ENCODE measurements at places on chromosomes 12 and 14. TPM values are rescaled to one million over a fixed set of nuclear protein-coding genes. Genes with fewer than 3 reads are reported as not detected.

DNA sequence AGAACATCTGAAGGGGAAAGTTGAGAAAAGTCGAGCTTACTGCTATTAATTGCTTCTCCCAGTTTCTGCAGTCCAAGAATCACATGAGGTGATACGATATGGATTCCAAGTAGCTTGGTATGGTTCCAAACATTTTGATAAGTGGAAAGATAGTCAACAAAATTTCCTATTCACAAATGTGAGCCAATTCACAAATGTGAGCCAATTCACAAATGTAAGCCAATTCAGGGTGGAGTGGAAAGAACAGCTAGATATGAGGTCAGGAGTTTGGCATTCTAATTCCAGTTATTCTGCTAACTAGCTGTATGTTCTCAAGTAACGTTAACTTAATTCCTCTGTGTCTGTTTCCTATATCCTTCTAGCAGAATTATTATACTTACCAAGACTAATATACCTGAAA lies 37.6 kb upstream of the DHRS4 start:
- H3K36me3 ChIP-seq, result no peaks in the 10 kb centered on the region
- DNase-seq, result no peak
- H3K27me3 ChIP-seq, result no peaks in the 10 kb centered on the region

DNA sequence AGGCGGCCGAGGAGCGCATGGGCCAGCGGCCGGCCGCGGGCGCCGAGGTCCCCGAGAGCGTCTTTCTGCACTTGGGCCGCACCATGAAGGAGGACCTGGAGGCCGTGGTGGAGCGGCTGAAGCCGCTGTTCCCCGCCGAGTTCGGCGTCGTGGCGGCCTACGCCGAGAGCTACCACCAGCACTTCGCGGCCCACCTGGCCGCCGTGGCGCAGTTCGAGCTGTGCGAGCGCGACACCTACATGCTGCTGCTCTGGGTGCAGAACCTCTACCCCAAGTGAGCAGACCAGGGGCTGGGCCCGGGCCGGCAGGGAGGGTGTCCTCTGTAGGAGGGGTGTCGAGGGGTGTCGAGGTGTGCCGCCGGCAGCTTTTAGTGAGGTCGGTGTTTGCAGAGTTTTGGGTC lies 4.1 kb downstream of the TNFAIP2 start:
- H3K27ac ChIP-seq, result no peak overlapping the region
- H3K27me3 ChIP-seq, result no peaks in the 10 kb centered on the region
- H3K4me3 ChIP-seq, result no peak overlapping the region
- H3K36me3 ChIP-seq, result no peaks in the 10 kb centered on the region

GRCh38 chr12:63238892-63239291 lies 87.9 kb upstream of the AVPR1A start:
- no peak overlapping the region for H3K27ac ChIP-seq
- no peaks in the 10 kb centered on the region for H3K36me3 ChIP-seq
- peak; percentile 31 for DNase-seq
- no peaks in the 10 kb centered on the region for H3K4me1 ChIP-seq
- no peaks in the 10 kb centered on the region for H3K27me3 ChIP-seq
- no peak overlapping the region for H3K4me3 ChIP-seq

DNA sequence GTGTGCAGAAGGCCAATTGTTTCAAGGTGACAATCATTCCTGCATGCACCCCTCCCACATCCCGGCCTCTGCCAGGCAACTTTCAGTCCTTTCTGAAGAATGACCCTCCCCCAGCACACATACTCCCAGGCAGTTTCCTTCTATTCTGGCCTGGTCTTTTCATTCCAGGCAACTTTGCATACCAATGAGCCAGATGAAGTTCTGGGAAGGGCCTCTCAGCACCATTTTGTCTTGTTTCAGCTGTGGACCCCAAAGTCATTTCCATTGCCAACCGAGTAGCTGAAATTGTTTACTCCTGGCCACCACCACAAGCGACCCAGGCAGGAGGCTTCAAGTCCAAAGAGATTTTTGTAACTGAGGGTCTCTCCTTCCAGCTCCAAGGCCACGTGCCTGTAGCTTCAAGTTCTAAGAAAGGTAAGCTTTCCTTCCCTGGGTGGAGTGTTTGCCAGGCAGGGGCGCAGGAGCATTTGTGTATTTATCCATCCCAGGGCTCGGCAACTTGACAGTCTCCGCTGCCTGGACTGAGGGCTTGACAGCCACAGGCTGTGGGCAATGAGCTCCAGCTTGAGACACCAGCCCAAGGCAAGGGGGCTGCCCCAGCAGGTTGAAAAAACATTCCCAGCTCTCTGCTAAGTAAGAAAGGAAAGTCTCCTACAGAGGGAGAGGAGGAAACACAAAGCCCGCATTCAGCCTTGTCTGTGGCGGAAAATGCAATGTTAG lies 16.4 kb downstream of the BCL2L14 start:
- no peak for DNase-seq
- H3K36me3 ChIP-seq, result no peaks in the 10 kb centered on the region
- H3K4me1 ChIP-seq, result peaks cover 5% of the 10 kb centered on the region
- no peaks in the 10 kb centered on the region for H3K27me3 ChIP-seq

GRCh38 chr12:52024845-52025230 lies 18.1 kb downstream of the TAMALIN start:
- no peak overlapping the region for H3K4me3 ChIP-seq
- H3K27ac ChIP-seq, result no peak overlapping the region
- H3K4me1 ChIP-seq, result peaks cover 29% of the 10 kb centered on the region
- H3K36me3 ChIP-seq, result no peaks in the 10 kb centered on the region
- H3K27me3 ChIP-seq, result no peaks in the 10 kb centered on the region

GRCh38 chr12:51721282-51721940 lies 127.1 kb downstream of the FIGNL2 start:
- H3K4me3 ChIP-seq, result no peak overlapping the region
- no peak overlapping the region for H3K27ac ChIP-seq
- H3K4me1 ChIP-seq, result no peaks in the 10 kb centered on the region
- no peak for DNase-seq

DNA sequence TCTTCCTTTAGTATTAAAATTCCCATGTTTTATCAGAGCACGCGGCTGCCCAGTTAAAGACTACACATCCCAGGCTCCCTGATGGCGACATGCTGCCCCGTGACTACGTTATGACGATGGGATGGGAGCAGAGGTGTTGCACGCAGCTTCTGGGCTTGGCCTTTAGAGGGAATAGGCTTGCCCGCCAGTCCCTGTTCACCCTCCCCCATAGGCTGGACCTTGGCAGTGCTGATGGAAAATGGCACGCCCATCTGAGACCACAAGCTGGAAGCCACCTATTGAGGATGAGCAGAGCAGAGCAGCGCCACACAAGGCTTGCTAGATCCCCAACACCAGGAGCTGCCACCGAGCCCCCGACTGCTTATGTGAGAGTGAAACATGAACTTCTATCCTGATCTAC lies 24.7 kb downstream of the TTC7B start:
- H3K27ac ChIP-seq, result no peak overlapping the region
- no peak overlapping the region for H3K4me3 ChIP-seq
- DNase-seq, result no peak
- no peaks in the 10 kb centered on the region for H3K36me3 ChIP-seq

- no peaks in the 10 kb centered on the region for H3K36me3 ChIP-seq
- peaks cover 26% of the 10 kb centered on the region for H3K4me1 ChIP-seq
- H3K4me3 ChIP-seq, result peak overlapping the region; percentile 65
- H3K27ac ChIP-seq, result peak overlapping the region; percentile 83
- H3K27me3 ChIP-seq, result no peaks in the 10 kb centered on the region
Measured at GRCh38 chr14:52950410-52950897, 396 bp downstream of the FERMT2 start.

DNA sequence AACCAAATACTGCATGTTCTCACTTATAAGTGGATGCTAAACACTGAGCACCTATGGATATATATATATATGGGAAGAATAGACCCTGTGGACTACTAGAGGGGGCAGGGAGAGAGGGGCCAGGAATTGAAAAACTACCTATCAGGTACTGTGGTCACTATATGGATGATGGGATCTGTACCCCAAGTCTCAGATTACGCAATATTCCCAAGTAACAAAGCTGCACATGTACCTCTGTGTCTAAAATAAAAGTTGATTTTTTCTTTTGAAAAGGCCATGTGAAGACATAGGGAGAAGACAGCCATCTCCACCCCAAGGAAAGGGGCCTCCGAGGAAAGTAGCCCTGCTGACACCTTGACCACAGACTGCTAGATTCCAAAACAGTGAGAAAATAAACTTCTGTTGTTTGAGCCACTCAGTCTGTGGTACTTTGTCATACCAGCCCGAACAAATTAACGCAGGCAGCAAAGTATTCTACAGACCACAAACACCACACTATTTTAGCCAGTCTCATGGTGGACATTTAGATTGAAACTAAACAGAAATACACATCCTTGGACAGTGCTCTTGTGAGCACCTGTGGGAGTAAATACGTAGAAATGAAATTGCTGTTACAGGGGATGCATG lies 197.1 kb downstream of the EFCAB11 start:
- H3K4me3 ChIP-seq, result no peak overlapping the region
- H3K36me3 ChIP-seq, result no peaks in the 10 kb centered on the region
- no peak for DNase-seq
- no peak overlapping the region for H3K27ac ChIP-seq

DNA sequence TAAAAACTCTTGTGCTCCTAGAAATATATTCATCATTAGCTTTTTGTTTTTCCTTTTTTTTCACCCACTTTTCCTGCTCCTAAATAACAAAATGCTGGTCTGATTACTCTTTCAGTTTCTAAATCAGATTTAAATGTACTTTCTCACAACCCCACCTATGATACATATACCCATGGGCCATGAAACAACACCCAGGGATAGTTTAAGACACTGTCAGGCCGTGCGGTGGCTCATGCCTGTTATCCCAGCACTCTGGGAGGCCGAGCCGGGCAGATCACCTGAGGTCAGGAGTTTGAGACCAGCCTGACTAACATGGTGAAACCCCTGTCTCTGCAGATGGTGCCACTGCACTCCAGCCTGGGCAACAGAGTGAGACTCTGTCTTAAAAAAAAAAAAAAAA lies 1.6 kb upstream of the NUMB start:
- H3K27ac ChIP-seq, result no peak overlapping the region
- H3K4me1 ChIP-seq, result peaks cover 54% of the 10 kb centered on the region
- H3K27me3 ChIP-seq, result no peaks in the 10 kb centered on the region
- no peak overlapping the region for H3K4me3 ChIP-seq
- no peak for DNase-seq
- no peaks in the 10 kb centered on the region for H3K36me3 ChIP-seq

GRCh38 chr14:61587081-61587713 lies 108.1 kb upstream of the HIF1A start:
- H3K4me1 ChIP-seq, result peaks cover 8% of the 10 kb centered on the region

DRAM1 gene
- 10.3 TPM for total RNA-seq
